ENCODE measurements at places on chromosomes 3 and 15. TPM values are rescaled to one million over a fixed set of nuclear protein-coding genes. Genes with fewer than 3 reads are reported as not detected.

The SLC28A2 gene
- total RNA-seq: 7.2 TPM

The ANKRD34C gene
- total RNA-seq: not detected

The CAMK1 gene
- total RNA-seq: 46.9 TPM

The RGMA gene
- total RNA-seq: 64.2 TPM

The C3orf22 gene
- not detected for total RNA-seq

The DUOX1 gene
- total RNA-seq: 111 TPM

The ACTC1 gene
- 9.5 TPM for total RNA-seq

The GOLGA8O gene
- not detected for total RNA-seq

The GABRB3 gene
- total RNA-seq: 14.6 TPM

The EFL1 gene
- total RNA-seq: 10.5 TPM

The TOPBP1 gene
- 78.1 TPM for total RNA-seq

The IMPG2 gene
- 0.73 TPM for total RNA-seq

The GP9 gene
- not detected for total RNA-seq
